ENCODE measurements at places on chromosomes 13 and 19.

DNA sequence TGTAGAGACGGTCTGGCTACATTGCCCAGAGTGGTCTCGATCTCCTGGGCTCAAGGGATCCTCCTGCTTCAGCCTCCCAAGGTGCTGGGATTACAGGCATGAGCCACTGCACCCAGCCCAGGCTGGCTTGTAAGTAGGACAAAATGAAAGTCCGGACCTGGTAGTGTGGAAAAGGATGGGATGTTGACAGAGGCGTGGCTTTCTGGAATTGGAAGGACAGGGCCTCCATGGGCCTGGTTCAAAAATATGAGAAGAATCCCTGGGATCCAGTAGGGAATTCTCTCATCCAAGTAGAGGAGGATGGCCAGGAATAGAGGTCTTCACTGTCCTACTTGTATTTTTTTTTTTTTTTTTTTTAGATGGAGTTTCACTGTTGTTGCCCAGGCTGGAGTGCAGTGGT, 64.9 kb downstream of the TRPM4 start:
- DNase-seq, result no peak

DNA sequence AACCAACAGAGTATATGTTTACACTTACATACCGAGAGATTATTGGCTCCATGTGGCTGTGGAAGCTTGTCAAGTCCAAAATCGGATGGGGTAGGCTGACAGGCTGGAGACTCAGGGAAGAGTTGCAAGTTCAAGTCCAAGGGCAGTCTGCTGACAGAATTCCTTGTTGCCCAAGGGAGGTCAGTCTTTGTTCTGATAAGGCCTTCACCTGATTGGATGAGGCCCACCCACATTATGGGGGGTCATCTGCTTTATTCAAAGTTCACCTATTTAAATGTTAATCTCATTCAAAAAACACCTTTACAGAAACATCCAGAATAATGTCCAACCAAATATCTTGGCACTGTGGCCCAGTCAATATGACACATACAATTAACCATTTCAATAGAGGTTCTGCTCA, 452.4 kb downstream of the KLF12 start:
- DNase-seq, result no peak

DNA sequence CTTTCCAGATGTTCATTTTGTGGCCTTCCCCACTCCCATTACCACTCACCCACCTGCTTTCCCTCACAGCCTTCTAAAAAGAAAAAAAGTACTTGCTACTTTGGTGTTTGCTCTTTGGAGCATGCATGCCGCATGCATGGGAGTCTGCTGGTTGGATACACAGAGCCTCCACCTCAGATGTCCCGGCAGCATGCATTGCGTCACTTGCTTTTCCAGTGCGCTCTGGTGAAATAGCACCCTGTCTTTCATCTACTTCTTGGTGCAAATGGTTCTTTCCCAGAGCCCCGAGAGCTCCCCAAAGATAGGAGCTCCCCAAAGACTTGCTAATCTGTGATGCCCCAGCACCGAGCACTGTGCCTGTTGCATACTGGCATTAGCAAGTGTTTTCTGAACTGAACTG, 333.2 kb upstream of the ZNF507 start:
- no peak for DNase-seq

GRCh38 chr19:1956868-1957492, 16.0 kb downstream of the CSNK1G2 start:
- DNase-seq, result no peak

GRCh38 chr13:112664501-112665203, 25.2 kb upstream of the ATP11A start:
- DNase-seq, result no peak

DNA sequence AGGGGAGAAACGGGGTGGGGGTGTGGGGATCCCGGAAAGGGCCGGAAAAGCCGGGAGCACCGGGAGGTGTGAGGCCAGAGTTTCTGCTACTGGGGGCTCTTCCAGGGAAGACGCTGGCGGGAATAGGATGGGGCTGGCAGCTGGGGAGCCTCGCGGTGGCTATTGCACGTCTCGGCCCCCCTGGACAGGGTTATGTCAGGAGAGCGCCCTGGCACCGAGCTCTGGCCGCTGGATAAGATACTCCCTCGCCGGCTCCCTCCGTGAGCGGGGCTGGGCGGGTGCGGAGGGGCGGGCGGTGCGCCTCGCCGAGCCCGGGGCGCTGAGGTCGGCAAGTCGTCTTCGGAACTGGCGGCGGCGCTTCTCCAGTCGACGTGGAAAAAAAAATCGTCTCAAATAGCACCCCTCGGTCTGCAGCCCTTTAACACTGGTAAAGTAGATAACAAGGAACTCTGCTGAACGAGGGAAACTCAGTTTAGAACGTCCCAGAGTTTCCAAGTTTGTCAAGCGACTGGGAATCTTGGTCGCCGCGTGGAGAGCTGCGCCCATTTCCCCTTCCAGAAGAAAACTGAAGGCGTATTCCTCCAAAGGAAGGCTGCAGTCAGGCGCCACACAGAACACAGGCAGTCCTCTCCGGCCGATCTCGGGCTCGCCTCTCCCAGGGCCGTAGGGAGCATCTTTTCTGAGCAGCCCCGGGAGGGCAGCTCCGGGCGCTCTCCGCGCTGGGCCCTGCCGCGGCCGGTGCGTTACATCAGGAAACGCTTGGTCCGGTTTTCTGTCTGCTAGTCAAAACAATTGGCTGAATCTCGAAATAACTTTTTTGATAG, 115.1 kb downstream of the KCNRG start:
- DNase-seq, result no peak

- no peak for DNase-seq
Observed at GRCh38 chr19:20513189-20513904, 52.2 kb downstream of the ZNF737 start.

DNA sequence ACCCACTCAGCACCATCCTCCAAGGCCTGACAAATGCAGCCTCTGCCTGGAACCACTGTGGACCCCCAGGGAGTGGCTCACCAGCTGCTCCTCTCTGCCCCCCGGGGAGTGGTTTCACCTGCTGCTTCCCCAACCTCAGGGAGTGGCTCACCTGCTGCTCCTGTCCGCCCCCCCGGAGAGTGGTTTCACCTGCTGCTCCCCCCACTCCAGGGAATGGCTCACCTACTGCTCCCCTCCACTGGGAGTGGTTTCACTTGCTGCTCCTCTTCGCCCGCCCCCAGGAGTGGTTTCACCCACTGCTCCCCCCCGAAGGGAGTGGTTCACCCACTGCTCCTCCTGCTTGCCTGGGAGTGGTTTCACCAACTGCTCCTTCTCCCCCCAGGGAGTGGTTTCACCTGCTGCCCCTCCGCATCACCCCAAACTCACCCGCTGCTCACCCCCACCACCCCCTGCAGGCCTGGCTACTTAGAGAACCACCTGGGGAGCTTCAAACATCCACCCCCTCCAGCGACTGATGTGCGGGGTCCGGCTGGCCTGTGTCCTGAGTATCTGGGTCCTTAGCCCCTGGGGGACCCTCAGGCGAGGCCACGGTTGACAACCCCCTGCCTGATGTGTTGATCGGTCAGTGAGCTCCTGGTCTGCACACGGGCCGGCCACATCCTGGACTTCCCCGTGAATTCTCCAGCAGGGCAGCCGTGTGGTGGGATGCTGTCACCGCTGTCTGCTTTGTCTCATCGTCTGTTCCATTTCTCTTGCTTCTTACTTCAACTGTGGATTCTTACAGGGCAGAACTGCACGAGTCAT, 14.6 kb upstream of the TMEM255B start:
- DNase-seq, result no peak

DNA sequence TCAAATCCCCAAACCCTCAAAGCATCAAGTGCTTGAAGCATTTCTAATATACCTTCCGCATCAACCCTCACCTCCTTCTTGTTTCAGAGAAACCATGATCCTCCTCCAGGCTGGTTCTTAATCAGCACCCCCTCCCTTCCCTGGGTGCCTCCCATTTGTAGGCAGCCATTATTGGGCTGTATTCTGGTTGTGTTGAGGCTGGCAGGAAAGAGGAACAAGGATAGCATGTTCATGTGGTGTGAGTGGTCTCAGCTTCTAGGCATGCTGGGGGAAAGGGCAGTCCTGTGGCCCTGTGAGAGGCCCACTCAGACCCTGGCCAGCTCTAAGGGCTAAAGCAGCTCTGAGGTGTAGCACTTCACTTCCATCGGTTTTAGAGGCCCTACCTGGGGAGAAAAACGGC, 18.9 kb upstream of the TRIM13 start:
- no peak for DNase-seq

GRCh38 chr19:45402298-45403061, 2.4 kb downstream of the PPP1R13L start:
- DNase-seq, result no peak

DNA sequence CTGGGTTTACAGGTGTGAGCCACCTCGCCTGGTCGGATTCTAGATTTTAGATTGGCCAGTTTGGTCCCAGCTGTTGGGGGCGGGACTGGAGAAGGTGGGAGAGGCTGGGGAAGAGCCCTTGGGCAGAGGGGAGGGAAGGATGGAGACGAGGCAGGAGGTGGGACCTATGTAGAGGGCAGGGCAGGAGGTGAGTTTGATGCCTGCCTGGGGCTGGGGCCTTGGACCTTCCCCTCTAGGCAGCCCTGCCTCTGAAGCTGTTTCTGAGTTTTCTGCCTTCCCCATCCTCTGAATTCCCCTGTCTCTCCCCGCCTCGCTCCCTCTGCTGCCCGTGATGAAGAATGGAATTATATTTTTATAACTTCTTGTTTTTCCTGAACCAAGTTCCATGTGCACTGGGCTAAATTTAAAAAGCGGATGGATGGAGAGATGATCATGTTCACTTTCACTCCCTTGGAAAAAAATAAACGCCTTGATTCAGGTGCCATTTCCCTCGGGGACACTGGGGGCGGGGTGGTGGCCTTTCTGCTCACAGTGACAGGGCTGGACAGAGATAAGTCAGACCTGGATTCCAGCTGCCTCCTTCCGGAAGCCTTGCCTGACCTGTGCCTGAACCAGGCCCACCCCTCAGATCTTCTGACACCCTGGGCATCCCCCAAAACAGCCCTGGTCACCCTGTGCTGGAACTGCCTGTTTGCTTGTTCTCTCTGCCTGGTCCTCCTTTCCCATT, 16.5 kb upstream of the TNFAIP8L1 start:
- DNase-seq, result no peak

- DNase-seq, result no peak
Observed at GRCh38 chr19:3682741-3683404, 17.4 kb downstream of the PIP5K1C start.

DNA sequence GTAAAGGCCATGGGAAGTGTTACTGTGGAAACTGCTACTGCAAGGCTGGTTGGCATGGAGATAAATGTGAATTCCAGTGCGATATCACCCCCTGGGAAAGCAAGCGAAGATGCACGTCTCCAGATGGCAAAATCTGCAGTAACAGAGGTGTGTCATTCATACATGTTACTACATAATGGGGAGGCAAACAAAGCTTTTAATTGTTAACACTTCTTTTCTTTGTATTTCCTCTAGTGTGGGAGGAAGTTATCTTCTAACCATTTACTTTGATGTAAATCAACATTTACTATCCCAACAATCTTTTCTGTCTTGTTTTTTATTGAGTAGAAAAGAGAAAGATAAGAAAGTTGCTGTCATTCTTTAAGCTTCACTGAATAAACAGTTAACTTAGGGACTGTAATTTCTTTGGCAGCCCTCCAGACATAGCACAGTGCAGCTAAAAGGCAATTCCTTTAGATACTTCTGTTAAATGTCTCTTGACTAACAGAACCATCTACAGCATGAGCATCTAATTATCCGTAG, 126.9 kb downstream of the ITGBL1 start:
- DNase-seq, result no peak

GRCh38 chr19:27911122-27911898, 1301.6 kb downstream of the UQCRFS1 start:
- no peak for DNase-seq

DNA sequence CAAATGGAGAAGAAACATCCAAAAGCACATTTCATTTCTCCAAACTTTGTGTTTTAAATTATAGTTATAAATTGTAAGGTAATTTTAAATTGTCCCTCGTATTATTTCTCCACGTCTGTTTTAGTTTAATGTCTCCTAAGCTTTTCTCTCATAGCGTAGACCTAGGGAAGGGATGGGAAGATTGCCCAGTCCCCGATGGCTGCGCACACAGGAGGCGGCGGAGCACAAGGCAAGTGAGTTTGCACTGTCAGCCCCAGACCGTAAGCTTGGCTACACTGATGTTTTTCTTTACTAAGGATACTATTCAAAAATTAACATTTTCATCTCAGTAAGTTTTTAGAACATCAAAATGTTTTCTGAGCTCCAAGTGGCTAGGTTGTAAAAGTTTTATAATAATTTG, 72.3 kb downstream of the GPR12 start:
- no peak for DNase-seq

DNA sequence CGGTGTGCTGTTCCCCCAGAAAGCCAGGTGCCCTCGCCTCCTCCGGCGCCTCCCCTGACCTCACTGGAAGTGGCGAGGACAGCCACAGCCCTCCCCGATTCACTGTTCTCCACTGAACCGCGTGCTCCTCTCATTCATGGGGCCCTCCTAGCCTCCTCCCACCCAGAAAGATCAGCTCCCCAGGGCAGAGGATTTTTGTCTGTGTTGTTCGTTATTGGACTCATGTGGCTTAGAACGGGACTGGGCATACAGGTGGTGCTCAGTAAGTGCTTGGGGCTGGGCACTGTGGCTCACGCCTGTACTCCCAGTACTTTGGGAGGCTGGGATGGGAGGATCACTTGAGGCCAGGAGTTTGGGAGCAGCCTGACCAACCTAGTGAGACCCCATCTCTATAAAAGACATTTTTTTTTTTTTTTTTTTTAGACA, 3.8 kb downstream of the PRTN3 start:
- DNase-seq, result no peak

Measured in SK-N-MC (cell line).